ENCODE measurements at places on chromosomes 2 and 18. TPM values are rescaled to one million over a fixed set of nuclear protein-coding genes. Genes with fewer than 3 reads are reported as not detected.

DNA sequence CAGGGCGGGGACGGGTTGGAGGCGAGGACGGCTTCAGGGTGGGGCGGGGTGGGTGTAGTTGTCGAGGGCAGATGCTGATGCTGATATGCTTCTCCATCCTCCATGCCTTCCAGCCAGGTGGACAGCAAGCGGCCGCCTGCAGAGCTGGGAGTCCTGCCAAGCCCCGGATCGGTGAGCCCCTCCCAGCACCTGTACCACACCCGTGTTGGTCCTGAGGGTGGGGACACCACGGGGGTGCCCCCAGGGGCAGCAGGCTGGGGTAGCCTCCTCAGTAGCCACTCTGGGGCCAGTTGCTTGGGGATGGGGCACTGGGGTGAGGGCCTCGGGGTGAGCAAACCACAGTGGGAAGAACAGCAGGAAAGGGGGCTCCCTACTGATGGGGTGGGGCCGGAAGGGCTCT, 2.6 kb downstream of the ANO7 start:
- DNase-seq: no peak

DNA sequence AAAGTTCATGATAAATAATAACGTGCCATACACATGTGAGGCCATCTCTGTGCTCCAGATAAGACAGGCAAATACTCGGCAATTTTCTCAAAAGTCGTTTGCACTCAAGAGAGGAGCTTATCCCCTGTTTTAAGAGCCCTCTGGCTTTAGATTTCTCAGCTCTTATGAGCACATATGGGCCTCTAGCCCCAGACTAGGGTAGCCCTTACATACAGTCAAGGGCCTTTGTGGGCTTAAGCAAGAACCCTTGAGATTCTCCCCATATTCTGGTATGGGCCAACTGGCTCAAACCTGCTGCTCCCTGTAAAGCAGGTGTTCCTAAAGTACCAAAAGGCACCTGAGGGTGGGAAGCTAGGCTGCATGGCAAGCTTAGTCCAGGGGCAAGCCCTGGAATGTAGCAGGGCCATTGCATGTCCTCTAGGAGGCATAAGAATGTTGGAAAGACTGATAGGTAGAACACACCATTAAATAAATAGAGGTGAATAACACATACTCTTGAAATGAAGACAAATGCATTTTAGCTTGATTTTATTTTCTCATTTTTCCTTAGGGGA, 66.1 kb downstream of the FASTKD2 start:
- DNase-seq: no peak

DNA sequence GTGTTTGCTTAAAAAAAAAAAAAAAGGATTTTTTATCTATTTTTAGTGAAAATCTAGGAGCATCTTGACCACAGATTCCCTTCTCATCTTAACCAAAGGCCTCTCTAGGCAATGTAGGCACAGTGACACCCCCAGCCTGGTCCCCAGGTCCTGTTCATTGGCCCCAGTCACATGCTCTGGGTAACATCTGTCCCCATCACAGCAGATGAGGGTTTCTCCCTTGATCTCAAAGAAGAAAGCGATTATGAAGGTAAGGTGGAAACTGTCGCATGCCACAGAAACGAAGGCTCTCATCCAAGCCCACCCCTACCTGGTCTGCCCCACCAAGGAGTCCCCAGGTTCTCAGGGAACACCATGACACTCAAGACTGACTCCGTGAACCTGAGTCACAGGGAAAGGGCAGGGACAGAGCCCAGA, 4.7 kb downstream of the HS6ST1 start:
- DNase-seq: no peak

Gene RUFY4
- polyA plus RNA-seq: not detected

Gene FAM110C
- 0.68 TPM for polyA plus RNA-seq

DNA sequence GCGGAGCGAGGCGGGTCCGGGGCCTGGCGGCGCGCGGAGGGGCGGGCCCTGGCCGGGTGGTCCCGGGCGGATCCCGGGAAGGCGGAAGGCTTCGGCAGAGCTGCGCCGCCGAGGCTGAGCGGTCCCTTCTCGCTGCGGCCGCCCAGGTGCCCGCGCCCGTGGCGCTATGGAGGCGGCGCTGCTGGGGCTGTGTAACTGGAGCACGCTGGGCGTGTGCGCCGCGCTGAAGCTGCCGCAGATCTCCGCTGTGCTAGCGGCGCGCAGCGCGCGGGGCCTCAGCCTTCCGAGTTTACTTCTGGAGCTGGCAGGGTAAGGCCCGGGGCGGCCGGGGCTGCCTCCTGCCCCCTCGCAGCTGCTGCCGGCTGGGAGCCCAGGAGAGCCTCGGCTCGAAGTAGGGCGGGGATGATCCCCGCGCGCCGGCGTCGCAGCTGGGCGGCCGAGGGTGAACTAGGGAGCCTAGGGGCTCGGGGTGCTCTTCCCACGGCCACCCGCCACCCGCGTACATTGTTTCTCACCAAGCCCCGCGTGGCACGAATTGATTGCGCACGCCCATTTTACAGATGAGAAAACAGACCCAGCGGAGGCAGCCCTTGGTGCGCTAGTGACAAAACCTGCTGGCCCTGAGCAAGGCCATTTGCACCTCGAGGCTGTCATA, at the start of gene SLC66A3:
SLC66A3 (plus strand) TSS at position 87 of the 655 bp plus-strand sequence; CDS start at position 167, 80 bp downstream.
- no peak for DNase-seq

GRCh38 chr2:39127973-39128372, 7.1 kb upstream of the SOS1 start:
- no peak for DNase-seq

- no peak for DNase-seq
These were observed 60.4 kb upstream of the SEC11C start for GRCh38 chr18:59079264-59079663.

GRCh38 chr18:61752973-61753372, 139.8 kb downstream of the RNF152 start:
- no peak for DNase-seq

Gene CREB1
- polyA plus RNA-seq: 5.5 TPM

- no peak for DNase-seq
These were observed 157.0 kb upstream of the HS6ST1 start for GRCh38 chr2:128475427-128476211.

Gene TLX2
- not detected for polyA plus RNA-seq

Gene ALS2
- 15.7 TPM for polyA plus RNA-seq

DNA sequence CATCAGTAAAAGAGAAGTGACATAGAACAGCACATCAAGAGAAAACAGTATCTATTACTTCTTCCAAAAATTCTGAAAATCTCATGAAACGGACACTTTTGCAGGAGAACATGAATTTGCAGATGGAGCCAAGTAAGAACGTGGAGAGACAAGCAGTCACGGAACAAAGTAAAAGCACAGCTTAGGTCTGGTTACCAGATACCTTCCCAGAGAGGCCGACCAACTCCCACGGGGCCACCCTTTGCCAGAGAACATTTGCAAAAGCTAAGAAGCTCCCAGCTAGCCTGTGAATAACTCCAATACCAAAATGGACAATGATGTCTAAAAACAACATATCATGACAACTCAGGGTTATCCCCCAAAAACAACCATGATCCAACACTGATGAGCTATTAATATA, 38.9 kb downstream of the THAP4 start:
- DNase-seq: no peak

- no peak for DNase-seq
These were observed 87.7 kb downstream of the DSEL start for GRCh38 chr18:67428805-67429204.

DNA sequence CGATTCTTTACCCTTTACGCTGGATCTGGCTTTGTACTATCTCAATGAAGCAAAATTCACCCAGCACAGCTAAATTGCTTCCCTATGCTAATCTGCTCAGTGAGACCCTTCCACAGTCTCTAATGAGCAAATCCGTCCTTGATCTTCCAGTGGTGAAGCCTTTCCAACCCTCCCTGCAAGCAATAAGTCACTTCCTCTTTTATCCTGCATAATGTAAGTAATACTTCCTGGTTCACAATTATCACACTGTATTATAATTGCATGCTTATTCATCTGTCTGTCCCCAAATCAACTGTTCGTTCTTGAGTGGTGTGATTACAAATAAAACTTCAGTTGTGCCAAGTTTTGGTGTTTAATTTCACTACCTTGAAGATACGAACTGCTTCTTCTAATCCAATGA, 404.0 kb downstream of the ADCYAP1 start:
- no peak for DNase-seq

DNA sequence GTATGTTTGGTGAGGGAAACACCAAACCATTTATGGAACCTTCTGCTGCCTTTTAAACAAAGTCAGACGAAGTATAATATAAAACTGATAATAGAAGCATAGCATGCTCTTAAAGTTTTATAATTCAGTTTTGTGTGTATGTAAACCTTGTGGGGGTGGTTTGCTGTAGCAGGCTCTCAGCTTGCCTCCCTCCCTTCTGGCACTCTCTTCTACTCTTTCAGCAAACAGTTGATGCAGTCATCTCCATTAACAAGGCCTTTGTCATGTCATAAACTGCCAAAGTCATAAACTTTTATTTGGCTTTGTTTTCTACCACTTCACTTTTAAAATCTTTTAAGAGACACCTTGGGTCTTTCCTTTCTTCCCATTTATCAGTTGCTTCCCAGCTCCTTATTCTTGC, 448.2 kb upstream of the SETBP1 start:
- DNase-seq: no peak

Gene PLA2R1
- 1.7 TPM for polyA plus RNA-seq

Gene GPBAR1
- polyA plus RNA-seq: 2.3 TPM

- no peak for DNase-seq
These were observed 166.0 kb upstream of the STK17B start for GRCh38 chr2:196337208-196337953.

DNA sequence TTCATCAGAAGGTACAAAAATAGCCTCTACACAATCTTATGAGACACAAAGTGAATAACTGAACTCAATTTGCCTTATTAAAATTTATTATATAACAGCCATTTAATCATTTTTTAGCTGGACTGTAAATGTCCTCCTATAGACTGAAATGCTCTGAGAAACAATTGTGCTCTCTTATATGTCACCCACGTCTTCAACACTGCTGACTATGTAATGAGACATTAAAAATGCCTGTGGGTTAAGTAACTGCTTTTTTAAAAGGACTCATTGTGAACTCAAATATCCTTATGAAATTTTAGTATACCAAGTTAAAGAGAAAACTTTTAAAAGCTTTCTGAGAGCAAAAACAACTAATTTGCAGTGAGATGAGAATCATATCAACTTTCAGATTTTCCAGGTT, 10.4 kb upstream of the GALNT1 start:
- DNase-seq: no peak

- DNase-seq: no peak
These were observed 45.8 kb upstream of the WIPF1 start for GRCh38 chr2:174643356-174643755.

DNA sequence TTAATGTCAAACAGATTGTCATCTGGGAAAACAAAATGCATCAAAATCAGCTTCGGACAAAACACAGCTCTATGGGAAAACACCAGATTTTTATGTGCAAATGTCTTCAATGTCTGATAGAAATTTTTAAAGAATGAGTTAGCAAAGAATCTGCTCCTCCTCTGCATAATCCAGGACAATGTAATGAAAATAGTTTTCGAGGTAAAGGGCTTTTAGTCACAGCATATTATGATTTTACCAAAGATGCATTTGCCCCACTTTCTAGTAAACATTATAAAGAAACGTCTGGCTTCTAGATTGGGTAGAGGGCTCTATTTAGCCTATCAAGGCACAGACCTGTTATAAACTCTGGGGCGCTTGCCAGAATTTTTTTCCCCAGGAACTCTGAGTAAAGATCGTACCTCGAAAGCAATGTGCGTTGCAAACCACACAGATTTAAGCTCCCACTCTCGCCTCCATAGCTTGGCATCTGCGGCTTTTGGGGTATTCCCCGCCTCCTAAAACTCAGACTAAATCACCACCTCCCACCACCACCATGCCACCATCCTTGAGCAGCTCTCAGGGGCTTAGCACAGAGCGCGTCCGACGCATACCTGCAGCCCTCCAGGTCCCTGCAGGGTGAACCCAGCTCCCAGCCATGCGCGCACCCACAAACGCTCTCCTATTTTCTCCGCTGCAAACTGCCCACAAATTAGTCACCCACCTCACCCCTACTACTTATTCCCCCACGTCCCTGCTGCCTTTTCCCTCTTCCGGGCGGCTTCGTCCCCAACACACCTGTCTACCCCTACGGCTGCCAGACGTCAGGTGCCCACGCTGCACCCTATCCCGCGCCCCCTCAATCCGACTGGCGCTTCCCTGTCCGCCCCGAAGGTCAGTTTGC, 829 bp downstream of the ACVR1C start:
- no peak for DNase-seq

DNA sequence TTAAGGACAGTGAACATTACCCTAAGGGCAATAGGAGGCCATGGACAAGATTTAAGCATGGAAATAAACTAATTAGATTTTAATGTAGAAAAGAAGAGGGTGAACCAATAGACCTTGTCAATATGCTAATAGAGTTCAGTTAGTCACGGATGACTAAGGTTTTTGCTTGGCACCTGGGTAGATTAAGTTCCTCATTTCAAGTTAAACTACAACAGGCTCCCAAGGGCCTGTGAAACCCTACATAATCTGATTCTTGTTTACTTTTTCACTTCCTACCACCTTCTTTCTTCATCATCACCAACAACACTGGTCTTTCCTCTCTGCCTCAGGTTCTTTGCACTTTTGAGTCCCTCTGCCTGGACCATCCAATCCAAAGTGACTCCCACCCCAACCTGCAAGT, 14.8 kb downstream of the SP110 start:
- no peak for DNase-seq

Gene REEP1
- polyA plus RNA-seq: 15.4 TPM

- no peak for DNase-seq
These were observed 222.9 kb upstream of the AGAP1 start for GRCh38 chr2:235270956-235271355.

Gene SDC1
- polyA plus RNA-seq: 0.44 TPM

Measured in heart right ventricle (tissue), 16 donors.